CD4-positive, alpha-beta T cell treated with Interleukin-1 beta for 1 hour (primary cell): ENCODE measurements at places on chromosomes 16 and 17.

DNA sequence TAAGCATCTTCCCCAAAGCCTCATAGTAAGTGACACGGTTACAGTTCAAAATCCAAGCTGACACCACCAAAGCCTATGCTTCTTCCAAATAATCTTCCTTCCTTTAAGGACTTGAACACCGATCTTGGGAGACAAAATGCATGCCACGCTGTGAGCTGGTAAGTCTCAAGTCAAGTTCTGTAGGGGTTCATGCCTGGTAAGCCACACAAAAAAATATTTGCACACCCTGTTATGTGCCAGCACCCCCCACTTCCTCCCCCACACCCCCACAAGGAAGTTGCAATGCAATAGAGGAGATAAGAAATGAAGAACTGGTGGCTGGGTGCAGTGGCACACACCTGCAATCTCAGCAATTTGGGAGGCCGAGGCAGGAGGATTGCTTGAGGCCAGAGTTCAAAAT, 5.6 kb downstream of the NOG start:
- no peak for DNase-seq

GRCh38 chr16:15967655-15968315, 18.4 kb downstream of the ABCC1 start:
- DNase-seq, result no peak

GRCh38 chr17:73609758-73610157, 34.5 kb downstream of the SDK2 start:
- DNase-seq, result no peak

DNA sequence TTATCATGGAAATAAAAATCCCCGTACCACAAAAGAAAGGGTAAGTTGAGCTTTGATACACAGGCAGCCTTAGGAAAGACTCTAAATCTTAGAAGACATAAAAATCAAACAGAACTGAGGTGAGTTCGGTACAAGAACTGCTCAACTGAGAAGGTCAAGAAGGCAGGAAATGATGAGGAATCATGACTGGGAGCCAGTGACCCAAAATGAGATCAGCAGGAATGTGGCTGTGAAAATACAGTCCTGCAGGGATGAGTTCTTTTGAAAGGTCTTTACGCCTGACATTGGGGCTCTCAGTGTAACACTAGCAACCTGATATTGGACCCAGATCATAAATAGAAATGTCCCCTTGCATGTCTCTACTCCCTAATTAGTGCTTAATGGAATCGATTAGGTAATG, 56.3 kb upstream of the CDH11 start:
- DNase-seq, result no peak

- DNase-seq, result no peak
Measured at GRCh38 chr16:15461376-15461775, 27.0 kb downstream of the BMERB1 start.

- DNase-seq, result no peak
Measured at GRCh38 chr17:36877771-36878170, 59.5 kb upstream of the LHX1 start.

DNA sequence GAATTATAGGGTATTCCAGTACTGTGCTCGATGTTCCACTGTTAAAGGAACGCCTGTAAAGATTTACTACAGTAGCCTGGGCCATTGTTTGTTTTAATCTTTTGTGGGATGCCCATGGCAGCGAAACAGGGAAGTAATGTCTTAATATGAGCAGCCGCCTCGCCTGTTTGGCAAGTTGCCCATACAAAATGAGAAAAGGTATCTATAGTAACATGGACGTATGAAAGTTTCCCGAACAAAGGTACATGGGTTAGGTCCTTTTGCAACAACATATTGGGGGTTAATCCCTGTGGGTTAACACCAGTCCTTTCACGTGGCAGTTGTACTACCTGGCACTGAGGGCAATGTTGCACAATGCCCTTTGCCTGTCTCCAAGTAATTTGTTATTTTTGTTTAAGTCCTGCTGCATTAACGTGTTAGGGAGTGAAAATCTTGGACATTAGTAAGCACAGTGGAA, 21.1 kb upstream of the TMC5 start:
- no peak for DNase-seq

DNA sequence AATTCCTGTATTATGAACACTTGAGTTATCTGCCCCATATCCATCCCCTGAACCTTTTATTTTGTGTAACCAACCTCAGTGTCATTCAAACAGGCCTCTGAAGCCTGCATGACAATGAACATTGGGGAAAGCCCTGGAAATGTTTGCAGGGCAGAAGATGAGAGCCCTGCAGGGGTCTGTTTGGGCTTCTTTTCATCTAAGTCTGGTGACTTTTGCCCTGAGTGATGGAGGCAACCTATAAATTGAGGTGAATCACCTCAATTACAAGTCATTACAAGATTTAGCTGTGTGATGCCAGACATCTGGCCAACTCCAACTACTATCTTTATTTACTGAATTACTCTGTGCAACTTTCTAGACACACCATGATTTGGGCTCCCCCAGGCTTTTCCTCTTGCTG, 189.2 kb downstream of the MAF start:
- no peak for DNase-seq

- no peak for DNase-seq
Measured at GRCh38 chr17:15442311-15443180, 24.9 kb downstream of the CDRT4 start.

- DNase-seq, result no peak
Measured at GRCh38 chr17:74856112-74856511, 3.6 kb downstream of the GRIN2C start.

GRCh38 chr17:47735139-47735464, 2.1 kb downstream of the TBX21 start:
- DNase-seq, result no peak

- no peak for DNase-seq
Measured at GRCh38 chr17:58532555-58532951, 18.1 kb upstream of the MTMR4 start.

- no peak for DNase-seq
Measured at GRCh38 chr17:79476074-79476652, 134.7 kb downstream of the RBFOX3 start.

- DNase-seq, result no peak
Measured at GRCh38 chr17:39634384-39634871, 2.5 kb upstream of the STARD3 start.

DNA sequence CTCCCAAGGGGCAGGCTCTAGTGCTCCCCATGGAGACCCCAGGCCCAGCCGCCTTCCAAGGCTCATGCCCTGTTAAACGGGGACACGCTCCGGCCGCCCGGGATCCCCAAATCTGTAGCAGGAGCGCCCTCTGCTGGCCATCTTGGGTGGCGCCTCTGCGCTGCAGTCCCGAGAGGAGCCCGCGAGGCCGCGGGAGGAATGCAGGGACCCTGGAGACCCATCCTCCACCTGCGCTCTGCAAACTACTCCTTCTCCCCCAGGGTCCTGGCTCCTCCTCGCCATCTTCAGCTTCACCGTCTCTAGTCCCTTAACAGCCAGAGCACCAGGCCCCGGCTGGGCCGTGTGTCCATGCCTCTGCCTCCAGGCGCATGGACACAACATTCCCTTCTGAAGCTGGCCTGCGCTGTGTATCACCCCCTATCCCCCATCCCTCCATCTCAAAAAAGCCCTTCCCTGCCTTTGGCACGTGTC, 23.6 kb upstream of the KRT17 start:
- peak; percentile 86 for DNase-seq

DNA sequence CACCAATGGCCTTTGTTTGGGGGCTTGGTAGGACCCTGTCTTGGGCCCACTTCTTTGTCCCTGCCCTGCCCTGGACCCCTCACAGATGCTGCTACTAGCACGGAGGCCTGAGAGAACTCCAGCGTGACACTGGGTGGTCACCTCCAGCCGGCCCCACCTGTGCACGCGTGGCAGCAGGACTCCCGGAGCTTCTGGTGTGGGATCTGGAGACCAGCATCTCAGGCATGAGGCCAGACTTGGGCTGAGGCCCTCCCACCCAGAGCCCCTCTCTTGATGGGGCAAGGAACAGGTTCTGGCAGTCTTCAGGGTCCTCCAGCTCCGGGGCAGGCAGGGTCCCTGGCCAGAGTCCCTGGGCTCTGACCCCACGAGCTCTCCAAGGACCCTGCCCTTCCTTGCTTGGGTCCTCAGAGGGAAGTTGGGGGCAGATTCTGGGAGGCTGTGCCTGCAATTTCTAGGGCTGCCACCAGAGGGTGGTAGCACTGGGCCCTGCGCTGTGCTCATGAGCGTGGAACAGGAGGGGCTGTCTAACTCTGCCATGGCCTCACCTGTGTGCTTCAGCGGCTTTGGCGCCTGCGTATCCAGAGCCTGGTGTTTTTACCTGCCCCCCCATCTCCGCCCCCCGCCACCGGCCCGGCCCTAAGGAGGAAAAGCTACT, 3.1 kb upstream of the BAIAP3 start:
- DNase-seq, result no peak

DNA sequence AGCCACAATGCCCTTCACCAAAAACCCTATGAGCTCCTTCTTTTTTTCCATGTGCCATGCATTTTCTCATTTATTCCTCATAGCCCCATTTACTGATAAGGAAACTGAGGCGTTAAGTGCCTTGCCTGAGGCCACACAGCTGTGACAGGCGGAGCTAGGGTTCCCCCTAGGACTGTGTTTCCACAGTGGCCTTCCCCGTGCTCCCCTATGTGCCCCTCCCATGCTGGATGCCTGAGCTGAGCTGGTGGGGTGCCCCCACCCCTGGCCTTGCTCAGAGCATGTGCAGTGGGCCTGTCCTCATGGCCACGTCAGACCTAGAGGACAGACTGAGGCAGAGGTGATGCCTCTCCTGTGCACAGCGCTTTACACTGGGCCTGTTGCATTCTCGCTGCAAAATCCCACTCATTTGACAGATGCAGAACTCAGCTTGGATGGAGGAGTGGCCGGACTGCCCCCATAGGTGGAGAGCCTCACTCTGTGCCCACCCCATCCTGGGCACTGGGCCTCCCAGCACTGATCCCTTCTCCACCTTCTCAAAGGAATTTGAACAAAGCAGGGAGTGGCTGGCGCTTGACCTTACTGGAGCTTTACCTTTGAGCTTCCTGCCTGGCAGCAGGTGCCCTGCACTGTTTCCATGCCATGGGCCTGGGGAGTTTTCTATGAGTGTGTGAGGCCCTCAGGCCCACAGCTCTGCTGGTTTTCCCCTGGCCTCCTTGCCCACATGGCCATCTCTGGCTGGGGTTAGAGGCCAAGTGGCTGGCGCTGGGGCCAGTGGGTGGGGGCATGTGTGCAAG, 2.6 kb downstream of the MAP2K3 start:
- DNase-seq, result peak; percentile 27

DNA sequence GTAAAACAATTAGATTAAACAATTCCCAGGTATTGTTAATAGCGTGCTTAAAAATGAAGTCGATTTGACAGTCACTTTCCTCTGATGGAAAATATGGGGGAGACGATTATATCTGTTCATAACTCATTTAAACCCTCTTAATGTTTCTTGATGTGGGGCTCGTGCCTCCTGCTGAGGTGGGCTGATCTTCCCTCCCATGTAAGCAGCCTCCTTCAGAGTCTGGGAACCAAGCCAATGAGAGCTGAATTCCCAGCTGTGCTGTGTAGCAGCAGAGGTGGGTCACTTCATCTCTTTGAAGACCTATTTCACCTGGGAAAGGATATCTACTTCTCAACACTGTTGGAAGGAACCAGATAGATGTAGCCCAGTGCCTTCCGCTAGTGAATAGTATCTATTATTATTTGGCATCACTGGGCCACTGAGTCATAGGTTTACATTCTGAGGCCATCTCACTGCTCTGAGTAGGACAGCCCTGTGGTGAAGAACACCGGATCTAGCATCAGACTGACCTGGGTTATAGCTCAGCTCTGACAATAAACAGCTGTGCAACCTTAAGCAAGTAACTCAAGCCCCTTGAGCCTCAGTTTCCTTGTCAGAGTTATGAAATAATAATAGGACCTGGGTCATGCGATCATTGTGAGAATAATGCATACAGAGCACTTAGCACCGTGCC, 85.3 kb upstream of the C16orf82 start:
- no peak for DNase-seq

GRCh38 chr17:35568561-35568960, 7.9 kb upstream of the SLFN14 start:
- DNase-seq, result peak; percentile 36

GRCh38 chr16:57825298-57826044, 23.2 kb upstream of the KIFC3 start:
- DNase-seq, result no peak

GRCh38 chr17:81681672-81682071, 1.9 kb downstream of the ARL16 start:
- DNase-seq, result no peak

DNA sequence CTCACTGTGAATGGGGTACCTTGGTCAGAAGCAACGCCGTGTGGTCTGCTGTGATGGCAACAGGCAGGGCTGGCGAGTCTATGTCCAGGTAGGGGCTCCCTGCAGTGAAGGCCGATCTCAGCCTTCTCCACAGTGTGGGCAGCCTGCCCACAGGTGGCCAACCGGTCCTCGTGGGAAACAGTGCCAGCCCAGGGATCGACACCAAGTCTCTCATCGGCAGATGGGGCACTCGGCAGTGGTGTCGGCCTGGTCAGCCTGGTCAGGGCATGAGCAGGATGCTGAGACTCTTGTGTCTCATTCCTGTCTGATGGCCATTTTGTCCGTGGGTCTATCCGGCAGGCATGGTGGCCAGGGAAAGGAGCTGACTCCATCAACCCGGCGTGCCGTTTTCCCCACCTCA, 92.2 kb downstream of the TNFRSF13B start:
- no peak for DNase-seq

- DNase-seq, result no peak
Measured at GRCh38 chr16:89209522-89210044, 7.9 kb upstream of the ZNF778 start.

- DNase-seq, result no peak
Measured at GRCh38 chr17:44758414-44759085, at the start of gene ADAM11. ADAM11 (plus strand) TSS chr17:44758988; CDS start chr17:44759200, 212 bp downstream.

DNA sequence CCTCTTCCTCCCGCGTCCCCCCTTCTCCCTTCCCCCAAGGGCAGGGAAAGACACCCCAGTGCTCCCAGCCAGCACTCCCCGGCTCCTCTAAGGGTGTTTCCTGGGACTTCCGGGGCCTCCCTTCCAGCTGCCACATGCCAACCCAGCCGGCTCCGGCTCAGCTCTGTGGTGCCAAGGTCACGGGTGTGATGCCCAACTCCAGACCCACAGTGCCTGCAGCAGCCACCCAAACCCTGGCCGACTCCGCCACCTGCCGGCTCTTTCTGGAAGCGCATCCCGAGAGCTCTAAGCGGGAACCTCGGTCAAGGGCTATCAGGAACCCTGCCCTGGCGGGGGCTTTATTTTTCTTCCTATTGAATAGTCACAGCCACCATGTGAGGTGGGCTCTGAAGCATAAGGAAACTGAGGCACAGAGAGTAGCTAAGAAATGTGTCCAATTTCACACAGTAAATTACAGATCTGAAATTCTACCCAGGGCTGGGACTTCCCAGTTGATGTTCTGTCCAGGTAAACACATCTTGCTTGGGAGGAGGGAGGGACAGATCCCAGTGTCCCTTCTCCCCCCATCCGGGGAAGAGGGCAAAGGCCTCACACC, 3.3 kb upstream of the PPP1R1B start:
- peak; percentile 89 for DNase-seq
